NCI-H2029 (cell line): ENCODE measurements at places on chromosomes 13 and 19.

DNA sequence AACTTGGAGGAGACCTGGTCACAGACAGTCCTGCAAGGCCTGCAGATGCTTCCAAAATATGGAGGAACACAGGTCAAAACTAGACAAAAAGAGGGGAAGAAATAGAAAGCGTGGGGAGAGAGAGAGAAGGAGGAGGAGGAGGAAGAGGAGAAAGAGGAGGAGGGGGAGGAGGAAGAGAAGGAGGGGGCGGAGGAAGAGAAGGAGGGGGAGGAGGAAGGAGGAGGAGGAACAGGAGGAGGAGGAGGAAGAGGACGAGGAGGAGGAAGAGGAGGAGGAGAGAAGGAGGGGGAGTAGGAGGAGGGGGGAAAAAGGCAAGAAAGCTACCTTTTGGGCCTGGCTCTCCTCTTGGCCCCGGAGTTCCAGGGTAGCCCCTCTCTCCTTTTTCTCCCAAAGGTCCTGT lies 105.8 kb downstream of the COL4A1 start:
- no peak for DNase-seq

DNA sequence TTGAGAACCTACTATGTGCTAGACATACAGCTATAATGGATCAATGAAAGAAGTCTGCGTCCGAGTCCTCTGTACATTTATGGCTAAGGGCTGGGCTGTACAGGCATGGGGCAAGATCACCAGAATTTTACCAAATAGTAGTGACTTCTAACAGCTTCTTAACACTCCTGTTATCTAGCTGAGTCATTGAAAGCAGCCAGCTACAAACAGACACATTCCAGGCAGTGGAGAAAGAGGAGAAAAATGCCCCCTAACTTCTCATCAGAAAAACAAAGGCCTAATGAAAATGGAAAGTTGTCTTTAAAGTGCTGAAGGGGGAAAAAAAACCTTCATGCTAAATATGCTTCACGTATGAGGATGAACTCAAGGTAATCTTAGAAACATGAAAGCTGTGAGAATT lies 14.3 kb upstream of the ZNF667 start:
- DNase-seq = no peak

- DNase-seq = no peak
Measured at GRCh38 chr13:37118016-37118415, 12.6 kb upstream of the CSNK1A1L start.

GRCh38 chr19:35898499-35898809 lies 1.9 kb downstream of the NFKBID start:
- no peak for DNase-seq

DNA sequence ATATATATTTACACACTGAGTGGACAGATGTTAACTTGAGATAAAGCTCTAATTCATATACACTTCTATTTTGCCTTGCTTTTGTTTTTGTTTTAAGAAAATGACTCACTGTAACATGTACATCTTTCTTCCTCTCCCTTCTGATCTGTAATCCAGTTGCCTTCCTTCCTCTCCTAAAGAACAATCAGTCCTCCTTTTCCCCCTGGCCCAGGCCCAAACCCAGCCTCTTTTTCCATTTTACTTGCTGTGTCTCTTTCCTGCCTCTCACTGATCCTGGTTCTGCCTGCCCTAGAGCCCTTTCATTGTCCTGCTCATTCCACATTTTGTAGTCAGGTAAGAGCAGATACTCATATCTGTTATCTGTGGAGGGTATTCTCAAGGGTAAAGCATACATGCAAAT lies 50.8 kb downstream of the ZAR1L start:
- DNase-seq = no peak

DNA sequence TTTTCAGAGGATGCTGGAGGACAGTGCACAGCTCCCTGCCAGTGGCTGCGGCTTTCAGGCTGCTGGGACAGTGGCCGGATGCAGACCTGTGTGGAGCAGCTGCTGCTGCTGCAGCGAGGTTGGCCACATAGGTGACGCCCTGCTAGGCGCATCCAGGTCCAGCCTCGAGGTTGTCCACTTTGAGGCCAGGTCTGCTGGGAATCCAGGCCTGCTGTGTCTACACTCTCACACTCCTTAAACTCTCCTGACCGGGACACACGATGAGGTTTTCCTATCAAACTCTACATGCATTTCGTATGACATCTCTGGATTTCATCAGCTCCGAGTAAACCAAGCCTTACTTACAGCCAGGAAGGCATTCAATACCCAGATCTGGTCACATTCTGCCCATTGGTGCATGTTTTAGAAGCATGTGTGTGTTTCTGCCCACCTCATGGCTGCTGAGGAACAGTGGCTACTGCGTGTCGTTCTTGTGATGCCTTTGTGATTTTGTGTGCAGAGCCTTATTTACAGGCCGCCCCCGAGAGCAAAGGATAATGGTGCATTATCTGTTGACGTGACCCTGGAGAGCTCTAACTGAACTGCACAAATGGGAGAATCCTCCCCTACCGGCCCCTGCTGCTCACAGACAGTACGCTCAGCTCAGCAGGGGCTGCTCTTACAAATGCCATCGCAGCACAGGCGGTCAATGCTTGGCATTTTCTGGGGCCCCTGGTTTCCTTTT lies 12.3 kb upstream of the MCF2L start:
- no peak for DNase-seq

GRCh38 chr13:97567510-97568243 lies 133.7 kb downstream of the RAP2A start:
- DNase-seq = no peak

DNA sequence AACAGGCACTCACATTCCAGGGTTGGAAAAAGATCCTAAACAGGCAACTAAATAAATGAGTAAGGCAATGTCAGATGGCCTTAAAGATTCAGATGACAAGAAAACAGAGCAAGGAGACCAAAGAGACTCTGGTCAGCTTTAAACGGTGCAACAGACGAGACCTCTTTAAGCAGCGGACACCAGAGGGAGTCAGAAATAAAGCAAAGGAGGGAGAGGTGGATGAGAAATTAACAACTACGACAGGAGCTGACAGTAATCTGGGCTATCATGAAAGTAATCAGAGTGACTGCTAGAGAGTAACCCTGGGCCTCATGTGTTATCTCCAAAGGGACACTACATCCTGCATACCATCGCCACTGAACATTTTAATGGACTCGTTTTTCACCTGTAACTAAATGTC lies 1.1 kb downstream of the ZNF550 start:
- no peak for DNase-seq

DNA sequence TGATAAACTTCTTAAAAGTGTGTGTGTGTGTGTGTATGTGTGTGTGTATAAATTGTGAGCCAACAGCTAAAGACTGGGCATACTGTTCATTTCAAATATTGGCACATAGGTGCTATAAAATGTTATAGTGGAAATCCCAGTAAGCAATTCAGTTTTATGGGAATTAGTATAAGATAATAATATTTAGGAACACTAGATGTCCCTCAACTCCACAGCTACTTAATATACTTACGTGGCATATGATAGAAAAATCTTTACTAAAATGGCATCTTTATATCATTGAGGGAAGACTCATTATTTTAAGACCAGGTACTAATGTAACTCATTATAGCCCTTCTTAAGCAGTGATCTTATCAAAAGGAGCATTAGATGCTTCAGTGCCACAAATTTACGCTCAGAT lies 266.2 kb downstream of the MAB21L1 start:
- no peak for DNase-seq

- no peak for DNase-seq
Measured at GRCh38 chr13:91169321-91170050, 178.0 kb upstream of the MIR17HG start.

DNA sequence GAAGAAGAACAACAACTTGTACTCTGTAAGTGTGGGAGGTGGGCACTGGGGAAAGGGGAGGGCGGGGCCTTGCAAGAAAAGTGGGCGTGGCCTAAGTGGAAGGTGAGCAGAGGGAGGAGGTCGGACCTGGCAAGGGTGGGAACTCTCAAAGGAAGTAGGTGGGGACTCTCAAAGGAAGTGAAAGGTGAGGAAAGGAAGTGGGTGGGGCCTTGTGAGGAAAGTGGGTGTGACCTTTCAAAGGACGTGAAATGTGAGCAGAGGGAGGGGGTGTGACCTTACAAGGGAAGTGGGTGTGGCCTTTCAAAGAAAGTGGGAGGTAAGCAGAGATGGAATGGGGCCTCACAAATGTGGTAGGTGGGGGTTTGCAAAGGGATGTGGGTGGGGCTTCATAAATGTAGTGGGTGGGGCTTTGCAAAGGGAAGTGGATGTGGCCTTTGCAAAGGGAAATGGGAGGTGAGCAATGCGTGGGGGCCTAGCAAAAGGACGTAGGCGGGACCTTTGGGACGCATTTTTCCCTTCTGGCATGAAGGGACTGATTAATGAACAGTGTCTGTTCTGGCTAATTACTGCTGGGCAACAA lies 25.9 kb downstream of the ACSBG2 start:
- peak; percentile 50 for DNase-seq

DNA sequence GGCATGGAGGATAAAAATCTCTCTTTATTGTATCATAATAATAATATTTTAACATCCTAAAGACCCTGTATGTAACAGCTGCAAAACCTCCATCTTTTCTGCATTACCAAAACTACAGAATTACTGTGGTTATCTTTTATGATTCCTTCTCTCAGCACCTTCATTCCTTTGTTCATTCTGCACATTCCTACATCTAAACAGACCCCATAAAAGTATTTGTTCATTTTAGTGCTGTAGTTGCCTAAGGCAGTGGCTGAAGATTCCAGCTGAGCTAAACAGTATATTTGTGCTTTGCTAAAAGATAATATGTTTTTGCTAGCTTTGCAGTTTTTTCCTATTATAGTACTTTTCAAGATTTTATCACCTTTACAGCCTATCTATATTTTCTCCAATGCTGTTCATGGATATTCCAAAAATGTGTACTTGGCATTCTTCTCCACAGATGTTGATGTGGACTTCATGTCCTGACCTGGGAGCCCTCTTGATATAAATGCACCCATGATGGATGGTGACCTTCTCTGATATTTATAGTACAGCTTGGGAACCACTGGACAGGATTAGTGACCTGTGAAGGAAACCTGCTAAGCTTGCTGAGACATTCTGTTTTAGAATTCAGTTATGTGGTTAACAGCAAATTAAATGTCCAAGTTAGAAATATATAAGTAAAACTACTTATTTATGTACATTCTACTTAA lies 2832.9 kb upstream of the PCDH20 start:
- DNase-seq = no peak

DNA sequence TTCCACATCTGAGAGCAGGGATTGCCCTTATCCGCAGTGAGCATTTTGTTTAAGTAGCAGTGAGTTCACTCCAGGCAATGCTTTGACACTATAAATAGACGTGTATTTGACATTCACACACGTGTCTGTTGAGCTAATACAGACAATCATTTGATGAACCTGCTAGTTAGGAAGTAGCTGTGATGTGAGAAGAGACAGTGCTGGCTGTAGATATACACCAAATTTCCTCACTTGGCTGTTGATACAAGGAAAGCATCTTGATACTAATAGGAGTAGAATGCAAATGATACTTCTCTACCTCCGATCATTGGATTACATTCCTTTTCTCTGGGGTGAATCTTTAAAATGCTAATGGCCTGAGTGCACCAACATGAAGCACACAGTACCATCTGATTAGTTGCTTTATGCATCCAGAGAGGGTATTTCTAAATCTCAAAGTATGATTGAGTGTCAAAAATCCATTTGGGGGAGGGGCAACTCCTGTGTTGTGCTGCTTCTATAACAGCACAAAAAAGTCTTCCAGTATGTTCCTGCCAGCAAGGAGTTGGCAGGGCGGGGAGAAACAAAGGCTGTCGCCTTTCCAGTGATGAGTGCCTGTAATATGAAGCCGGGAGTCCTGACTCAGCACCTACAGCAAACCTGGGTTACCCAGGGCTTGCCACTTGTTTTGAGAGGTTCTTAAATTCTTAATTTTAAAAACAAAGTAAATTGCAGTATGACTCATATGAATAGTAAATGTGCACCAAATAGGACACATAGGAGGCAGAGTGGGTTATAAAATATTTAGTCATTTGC lies 7.0 kb downstream of the CUL4A start:
- peak; percentile 51 for DNase-seq

- DNase-seq = no peak
Measured at GRCh38 chr19:36449059-36449670, 30.7 kb upstream of the ZFP82 start.

GRCh38 chr13:98399756-98400155 lies 177.2 kb downstream of the STK24 start:
- DNase-seq = no peak

DNA sequence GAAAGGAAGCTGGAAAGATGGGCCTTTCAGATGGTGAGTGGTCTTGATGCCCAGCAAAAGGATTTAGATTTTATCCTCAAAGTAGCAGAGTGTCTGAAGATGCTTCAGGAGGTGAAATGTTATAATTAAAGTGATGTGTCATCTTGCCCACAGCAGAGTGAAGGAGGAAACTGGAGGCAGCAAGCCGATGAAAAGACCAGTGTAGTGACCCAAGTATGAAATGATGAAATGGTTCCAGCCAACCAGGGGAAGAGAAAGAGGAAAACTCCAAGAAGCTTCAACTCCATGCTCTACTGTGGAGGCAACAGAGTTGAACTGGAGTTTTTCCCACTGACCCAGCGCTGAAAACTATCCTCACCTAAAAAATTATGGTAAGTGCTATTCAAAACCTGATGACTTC lies 66.7 kb downstream of the FOXO1 start:
- DNase-seq = no peak

DNA sequence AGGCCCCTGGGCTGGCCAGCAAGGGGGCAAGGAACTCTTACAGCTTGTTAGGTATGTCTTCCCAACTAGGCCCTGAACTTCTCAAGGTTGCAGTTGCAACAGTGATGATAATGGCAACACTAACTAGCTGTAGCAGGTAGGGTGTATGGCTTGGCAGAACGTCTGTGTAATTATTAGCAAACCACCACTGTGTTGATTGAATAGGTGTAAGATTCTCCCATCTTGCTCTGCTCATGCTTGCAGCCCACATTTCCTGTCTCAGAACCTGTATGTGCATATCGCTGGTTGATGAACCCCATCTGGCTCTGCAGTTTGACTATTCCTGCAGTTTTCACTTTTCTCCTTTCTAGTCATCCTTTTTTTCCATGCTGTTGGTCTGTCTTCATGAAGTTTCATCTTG lies 178.8 kb downstream of the KATNAL1 start:
- DNase-seq = no peak

DNA sequence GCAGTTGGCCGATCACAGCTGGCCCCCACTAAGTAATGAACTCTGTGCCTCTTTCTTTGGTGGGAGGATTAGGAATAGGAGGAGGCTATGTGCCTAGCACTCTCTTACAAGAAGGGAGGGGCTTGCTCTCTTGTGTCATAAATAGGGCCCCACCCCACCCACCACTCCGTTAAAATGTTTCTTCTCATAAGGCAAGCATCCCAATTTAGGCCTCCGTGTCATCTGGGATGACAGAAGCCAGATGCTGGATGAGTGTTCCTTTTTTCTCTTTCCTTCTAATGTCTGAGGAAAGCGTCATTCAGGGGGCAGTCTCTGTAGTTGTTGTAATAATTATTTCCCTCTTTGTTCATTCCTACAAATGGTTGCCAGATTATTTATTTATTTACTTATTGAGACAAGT lies at the start of gene LIPE:
TSS of gene LIPE (minus strand) at position 76 of the 400 bp plus-strand sequence. CDS start 239 bp downstream, outside the sequence.
- DNase-seq = no peak

DNA sequence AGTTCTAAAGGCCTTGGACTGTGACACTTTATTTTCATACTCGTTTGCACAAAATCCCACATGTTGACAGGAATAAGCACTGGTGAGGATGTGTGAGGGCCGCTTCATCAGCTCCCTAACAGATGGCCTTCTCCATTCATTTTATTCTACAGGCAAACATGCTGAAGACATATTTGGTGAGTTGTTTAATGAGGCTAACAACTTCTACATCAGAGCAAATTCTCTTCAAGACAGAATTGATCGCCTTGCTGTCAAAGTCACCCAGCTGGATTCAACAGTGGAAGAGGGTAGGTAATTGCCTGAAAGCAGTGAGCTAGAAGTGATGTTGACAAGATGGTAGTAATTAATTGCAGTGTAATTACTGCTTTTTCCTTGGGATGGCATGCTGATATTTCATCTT lies 95.7 kb downstream of the GPR12 start:
- DNase-seq = no peak

- DNase-seq = peak; percentile 38
Measured at GRCh38 chr13:23321535-23322241, 111.8 kb downstream of the SACS start.
